ENCODE measurements at places on chromosomes 6 and 20.

DNA sequence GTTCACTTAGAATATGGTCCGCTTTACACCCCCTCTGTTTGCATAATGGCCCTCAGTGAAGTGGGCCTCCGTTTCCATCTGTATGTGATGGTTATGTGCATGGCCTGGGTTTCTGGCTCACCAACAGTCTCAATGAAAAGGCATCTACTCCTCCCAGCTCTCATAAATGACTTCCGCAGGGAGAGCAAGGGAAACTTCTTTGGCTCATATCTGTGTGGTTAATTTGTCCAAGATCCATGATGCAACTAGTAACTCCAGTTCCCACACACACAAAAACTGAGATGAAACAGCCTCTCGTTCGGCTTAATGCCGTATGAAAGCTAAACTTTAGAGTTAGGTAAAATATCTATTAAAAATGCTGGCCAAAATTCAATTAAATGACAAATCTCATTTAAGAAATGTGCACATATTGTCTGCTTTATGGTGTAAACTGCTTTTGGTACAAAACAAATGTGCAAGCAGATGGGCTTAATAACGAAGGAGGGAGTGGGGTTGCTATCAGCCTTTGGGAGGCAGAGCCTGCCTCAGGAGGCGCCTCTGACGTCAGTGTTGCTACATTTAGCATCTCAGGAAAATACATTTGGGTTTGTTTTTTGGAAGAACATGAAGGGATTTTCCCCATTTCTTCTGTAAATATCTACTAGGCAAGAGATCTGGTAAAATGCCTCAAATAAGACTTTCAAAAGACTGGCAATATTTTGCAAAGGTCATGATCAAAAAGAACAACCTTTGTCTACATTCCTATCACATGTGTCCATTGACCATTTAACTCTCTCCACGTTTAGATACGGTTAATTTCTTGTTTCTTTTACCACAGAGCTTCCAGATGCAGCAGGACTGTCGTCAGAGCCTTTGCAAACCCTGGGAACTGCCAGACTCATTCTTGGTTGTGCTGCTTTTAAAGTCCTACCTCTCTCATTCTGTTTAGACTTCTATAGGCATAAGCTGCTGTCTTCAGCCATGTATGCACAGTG, 96.8 kb downstream of the ARMC2 start:
- no peak for DNase-seq

DNA sequence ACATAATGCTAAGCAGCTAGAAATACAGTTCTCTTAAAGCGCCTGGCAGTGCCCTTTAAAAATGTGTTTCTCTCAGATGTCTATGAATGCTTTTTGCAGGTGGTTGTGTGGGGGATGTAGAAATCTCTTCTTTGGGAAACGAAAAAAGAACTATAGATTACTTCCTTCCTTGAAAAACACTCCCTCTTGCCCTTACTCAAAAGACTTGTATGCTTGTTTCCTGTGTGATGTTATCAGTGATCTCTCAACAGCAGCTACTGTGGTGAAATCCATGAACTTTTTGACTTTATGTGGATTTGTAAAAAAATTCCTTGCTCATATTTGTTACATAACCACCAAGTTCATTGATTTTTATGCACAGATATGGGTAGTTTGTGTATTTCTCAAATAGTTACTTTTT, 916.5 kb downstream of the QKI start:
- DNase-seq: no peak

DNA sequence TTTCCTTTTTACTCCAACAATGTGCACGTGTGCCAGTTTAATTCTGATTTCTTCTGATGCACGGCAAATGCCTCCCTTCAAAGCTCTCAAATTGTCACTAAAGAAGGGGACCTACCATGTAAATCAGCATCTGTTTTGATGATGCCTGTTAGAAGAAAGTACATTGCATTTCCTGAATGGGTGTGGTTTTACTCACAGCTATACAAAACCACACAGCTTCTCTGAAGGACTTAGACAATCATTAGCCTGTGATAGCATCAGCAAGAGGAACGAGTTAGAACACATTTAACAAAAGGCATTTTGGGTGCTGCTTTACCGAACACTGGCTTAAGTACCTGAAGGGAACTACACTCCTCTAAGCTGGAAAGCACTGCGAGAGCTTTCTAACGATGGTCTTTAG, 109.4 kb downstream of the ATXN1 start:
- DNase-seq: no peak

DNA sequence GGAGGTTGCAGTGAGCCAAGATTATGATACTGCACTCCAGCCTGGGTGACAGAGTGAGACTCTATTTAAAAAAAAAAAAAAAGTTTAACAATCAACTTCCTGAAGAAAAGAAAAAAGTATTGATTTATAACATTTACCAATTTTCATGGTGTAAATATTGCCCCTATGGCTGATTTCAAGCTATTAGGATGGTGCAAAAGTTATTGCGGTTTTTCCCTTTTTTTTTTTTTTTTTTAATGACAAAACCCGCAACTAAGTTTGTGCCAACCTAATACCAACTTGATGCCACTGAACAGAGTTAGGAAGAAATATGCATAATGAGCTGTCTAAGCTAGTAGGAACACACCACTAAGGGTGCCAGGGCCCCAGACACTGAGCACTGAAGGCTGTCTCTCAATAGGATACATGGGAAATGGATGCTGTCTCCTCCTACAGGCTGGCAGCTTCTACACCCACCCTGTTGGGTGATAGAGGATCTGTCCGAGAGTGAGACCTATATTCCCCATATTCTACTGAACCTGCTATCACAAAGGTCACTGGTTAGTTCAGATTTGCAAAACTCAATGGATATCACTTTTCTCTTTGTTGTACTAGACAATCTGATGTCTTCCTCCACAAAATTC, 6.5 kb upstream of the PERP start:
- DNase-seq: no peak

DNA sequence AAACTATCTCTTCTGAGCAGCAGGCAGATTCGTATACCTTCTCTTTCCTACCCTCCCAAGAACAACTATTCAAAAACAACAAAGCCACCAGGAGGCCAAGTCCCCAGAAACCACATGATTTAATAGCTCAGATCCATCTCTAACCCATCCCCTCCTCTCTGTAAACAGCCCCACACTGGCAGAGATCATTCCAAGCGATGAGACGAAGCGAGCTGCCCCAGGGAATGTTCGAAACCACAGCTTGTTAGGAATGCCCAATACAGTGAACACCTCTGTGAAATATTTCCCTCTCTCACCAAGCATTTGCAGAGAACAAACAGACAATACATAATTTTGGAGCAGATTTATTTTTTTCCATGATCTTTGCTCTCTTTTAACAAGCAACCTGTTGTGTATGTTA, 231.8 kb downstream of the SOD2 start:
- DNase-seq: no peak

GRCh38 chr6:159490298-159490937, 202.6 kb downstream of the SOD2 start:
- DNase-seq: no peak

- DNase-seq: no peak
These were observed 184.1 kb downstream of the SLC24A3 start for GRCh38 chr20:19396460-19397081.

DNA sequence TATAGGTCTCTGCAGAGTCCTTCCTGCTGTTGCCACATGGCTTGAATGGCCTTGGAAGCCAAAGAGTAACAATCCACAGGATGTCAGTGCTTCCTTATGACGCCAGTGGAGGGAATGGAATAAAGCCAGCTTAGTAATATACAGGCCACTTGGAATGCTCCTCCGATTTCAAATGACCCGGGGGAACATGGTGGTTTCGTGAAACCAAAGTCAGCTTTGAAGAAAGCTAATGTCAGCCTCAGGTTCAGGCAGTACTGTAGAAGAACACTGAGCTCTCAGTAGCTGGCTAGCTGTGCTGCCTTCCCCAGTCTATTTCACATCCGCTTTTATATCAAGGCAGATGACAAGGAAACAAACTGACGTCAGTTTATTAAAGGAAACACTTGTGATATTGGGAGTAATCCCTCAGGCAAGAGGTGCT, 189.1 kb downstream of the DTNBP1 start:
- DNase-seq: no peak

- DNase-seq: no peak
These were observed 227.1 kb downstream of the ESR1 start for GRCh38 chr6:152034631-152035030.

DNA sequence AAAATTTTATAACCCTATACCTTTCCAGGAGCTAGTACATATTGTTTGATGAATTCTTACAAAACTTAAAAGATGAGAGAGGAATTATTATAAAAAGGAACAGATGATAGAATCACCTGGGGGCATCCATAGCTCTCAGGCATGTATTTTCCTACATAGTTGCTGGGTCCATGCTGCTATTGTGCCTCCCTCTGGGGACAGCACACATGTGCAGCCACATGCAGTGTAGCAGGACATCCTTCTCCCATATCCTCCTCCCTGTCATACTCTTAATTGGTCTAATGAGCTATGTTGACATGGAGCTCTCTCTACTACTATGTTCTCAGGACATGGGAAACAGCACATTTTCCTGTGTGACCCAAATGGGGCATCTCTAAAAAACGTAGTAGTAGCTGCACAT, 898.2 kb upstream of the MAP3K7 start:
- no peak for DNase-seq

DNA sequence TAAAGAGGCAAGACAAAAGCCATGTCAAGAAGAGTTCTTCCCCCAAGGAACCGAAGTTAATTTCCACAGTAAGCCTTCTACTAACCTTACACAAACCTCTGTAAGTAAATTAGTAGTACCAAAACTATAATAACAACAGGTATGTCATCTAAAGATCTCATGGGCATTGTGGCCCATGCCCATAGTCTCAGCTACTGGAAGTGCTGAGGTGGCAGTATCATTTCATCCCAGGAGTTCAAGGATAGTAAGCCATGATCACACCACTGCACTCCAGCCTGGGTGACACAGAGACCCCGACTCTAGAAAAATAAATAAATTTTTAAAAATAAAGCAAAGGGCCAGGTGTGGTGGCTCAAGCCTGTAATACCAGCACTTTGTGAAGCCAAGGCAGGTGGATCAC, 29.2 kb downstream of the MDN1 start:
- no peak for DNase-seq

DNA sequence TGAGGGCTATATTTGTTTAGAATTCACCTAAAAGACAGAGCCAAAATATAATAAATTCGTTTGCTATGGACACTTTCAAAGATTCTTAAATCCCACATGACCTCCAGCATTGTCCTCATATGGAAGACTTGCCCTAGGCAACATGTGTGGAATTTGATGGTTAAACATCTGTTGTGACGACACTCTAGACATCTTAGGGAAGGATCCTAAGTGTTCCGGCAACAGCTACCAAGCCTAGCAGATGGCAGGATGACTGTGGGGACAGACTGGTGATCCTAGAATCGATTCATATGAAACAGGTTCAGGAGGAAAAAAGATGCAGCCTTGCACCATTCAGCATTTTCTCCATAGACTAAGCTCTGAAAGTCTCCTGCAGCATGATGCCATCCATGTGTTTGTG, 77.6 kb upstream of the BACH2 start:
- no peak for DNase-seq

DNA sequence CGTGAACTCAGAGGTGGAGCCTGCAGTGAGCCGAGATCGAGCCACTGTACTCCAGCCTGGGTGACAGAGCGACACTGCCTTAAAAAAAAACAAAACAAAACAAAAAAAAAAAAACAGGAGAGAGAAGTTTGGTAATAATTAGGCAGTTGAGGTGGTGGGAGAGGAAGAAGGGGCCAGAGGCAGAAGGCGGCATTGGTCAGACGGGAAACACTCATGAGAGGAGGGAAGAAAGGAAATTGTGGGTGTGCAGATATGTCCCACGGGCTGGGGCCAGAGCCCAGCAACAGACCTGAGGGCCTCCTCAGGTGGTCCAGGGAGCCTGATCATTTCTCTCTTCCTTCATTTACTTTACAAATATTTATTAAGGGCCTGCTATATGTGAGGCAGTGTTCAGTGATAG, 20.0 kb downstream of the SULF2 start:
- no peak for DNase-seq

DNA sequence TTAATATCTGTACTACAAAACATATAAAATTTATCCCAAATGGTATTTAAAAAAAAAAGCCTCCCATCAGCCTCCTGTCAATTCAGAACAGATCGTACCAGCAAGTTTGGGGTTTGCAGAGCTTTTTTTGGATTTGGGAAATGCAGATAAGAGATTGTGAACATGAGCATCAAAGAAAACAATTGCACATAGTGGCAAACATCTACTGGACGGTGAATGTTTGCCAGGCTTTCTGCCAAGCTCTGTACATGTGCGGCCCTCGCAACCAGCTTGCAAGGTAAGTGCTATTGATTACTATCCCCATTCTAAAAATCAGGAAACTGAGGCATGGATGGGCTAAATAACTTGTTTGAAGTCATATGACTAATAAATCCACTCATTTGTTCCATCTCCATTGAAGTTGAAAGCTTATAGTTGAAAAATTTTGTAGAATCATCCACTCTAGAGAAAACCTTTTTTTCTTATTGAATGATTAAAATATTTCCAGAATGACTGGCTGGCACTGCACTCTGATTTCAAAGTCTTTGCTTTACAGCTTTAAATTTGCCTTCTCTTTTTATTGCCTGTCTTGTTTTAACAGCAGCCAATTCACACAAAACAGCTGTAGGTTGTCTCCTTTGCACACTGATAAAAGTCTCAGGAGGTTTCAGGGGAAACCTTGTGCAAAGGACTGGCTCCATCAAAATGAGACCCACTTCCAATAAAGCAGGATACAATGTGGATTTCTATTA, 37.4 kb upstream of the SIRT5 start:
- no peak for DNase-seq

- no peak for DNase-seq
These were observed 7.3 kb downstream of the RAB32 start for GRCh38 chr6:146550911-146551310.

- DNase-seq: no peak
These were observed 2.1 kb downstream of the COL12A1 start for GRCh38 chr6:75203721-75204120.

DNA sequence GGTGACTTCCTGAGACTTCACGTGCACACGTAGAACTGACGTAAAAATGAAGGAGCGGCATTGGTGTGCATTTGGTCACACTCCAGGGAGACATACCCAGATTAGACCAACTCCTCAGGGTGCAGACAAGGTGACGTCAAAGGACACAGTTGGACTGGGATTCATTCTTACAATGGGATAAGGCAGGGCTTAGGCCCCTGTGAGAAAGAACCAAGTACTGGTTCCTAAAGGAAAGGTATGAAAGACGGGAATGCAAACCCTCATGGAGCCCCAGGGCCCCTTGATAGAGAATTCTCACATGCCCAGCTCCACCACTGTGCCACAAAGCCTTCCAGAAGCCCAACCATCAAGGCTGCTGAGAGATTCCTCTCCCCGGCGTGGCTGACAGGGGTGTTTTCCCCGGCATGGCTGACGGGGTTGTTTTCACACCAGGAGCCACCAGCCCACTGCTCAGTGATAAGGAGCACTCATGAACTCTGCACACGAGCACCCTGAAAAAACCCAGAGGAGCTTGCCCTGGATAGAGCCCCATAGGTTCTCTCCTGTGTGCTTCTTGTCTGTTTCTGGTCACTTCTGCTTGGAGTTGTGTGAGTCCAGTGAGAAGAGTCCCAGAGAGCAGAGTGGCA, 90.1 kb downstream of the CAP2 start:
- DNase-seq: no peak

GRCh38 chr20:40592941-40593340, 96.1 kb downstream of the MAFB start:
- no peak for DNase-seq

All from CD4-positive, alpha-beta T cell treated with Interleukin-15 for 1 hour (primary cell).